ENCODE measurements at places on chromosomes 4 and X. TPM values are rescaled to one million over a fixed set of nuclear protein-coding genes. Genes with fewer than 3 reads are reported as not detected.

AKAP14 gene
- 3.3 TPM for polyA plus RNA-seq

DNA sequence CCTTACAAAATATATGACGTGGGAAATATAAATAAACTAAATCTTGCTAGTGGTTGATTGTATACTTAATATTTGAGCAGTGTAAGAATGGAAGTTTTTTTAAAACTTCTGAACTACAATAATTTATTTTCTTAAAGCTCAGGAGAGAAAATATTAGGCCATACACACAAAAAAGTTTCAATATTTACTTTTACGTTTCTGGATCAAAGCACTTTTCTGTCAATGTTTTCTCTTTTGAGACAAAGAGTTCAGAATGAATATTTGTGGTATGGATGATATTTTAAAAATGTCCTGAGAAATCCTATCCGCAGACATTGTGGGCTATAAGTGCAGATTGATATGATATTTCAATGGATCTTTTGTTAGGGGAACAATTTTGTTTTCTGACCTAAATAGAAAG is 109.9 kb downstream of the TLL1 start:
- no peak for DNase-seq

GRCh38 chr4:99382745-99383360 is 30.3 kb upstream of the ADH1C start:
- no peak for DNase-seq

EXOSC9 gene
- polyA plus RNA-seq = 34.1 TPM

DNA sequence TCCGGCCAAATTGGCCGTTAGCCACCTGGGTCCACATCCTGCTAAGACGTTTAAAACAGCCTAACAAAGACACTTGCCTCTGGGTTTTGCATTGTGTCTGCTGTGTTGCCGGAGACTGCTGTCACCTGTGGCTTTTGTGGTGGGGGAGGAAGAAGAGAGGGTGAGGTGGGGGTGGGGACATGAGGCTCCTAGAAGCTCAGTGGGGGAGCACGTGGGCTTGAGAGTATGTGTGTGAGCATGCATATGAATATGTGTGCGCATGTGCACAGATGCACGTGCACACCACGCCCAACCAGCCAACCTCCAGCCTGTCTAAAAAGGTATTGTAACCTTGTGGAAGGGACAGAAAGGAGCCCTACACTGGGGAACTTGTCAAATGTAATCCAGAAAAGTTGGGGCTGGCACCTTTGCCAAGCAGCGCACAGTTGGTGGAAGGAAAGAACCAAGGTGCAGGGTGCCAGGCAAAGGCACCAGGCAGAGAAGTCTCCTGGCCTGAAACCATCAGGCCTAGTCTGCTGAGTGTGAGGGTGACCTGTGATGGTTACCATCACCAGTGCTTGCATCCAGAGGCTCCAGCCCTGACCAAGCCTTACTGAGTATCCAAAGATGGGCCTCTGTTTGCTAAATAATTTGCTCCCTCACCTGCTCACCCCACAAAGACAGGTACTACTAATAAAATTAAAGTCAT is 10.1 kb upstream of the SASH3 start:
- DNase-seq = no peak

DNA sequence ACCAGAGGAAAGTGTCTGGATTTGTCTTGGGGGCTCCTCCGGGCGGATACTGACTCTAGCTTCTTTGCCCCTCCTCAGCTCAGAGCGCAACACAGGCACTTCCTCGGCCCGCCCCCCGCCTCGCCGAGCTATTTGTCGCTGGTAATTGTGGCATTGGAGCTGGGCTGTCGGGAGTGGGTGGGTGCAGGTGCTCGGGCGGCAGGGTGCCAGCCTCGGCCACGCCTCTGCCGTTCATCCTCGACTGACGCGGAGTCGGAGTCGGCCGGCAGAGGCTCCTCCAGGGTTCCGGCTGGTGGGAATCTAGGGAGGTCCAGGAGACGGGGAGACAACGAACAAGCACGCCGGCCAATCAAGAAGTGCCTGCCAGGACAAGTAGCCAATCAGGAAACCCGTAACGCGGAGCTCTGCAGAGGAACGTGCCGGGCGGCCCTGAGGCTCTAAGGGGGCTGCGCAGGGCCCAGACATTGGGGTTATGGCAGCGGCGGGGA is 3.9 kb upstream of the SYN1 start:
- DNase-seq = peak; percentile 96

DNA sequence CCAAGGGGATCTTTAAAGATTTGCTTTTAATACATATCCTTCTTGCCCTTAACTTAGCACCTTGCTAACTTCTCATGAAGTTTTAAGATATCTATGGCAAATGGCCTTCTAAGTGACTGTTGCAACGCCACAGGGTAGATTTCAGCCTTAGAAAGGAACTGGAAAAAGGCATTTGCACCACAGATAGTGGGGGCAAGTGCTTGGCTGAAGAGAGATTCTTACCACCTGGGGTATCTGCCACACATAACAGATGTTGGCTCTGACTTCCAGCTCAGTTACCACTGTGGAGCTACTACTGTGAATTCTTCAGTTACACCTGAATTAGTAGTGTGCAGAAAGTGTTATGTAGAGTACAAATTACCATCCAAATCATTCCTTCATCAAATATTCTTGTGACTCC is 302.6 kb downstream of the PPP3CA start:
- DNase-seq = no peak

DNA sequence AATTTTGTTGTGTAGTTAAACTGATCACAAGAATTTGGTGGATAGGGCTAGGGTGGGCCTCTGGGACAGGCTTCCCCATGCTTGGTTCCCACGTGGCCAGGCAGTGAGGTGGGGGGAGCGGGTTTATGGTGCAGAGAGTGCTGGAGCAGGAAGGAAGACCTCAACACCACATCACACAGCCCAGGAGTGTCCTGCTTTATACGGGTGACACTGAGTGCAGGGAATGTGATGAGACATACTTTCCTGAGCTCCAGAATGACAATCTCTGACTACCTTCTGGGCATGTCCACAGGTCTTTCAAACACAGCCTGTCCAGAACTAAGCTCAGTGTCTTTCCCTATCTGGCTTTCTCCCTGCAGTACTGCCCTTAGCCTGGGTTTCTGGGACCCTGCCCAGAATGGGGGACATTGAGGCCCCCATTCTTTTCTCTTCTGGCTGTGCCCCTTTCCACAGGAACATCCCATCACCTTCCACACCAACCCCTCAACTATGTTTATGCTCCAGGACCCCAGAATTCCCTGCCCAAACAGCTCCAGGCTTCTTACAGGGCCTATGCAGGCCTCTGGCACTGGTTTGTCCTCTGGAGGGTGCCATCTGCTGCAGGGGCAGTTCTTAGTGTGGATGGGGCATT is 36.5 kb upstream of the RASL11B start:
- DNase-seq = no peak

DNA sequence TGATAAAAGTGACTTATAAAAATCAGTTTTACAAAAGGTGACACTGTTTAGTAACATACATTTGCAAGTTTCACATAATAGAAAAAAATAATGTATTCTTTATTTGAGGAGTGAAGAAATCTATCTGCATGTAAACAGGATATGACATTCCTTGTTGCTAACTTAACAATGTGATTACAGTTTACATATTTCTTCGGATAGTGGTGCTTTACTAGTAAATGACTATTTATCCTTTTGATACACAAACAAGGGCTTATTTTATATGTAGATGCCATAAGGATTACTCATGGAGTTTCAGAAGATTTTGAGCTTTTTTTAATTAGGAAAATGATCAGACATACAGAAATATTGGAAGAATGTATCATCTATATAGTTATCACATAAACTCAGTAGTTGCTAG is 126.5 kb downstream of the SLIT2 start:
- no peak for DNase-seq

PCGF3 gene
- polyA plus RNA-seq = 80.2 TPM

GRCh38 chr4:784401-785331 is 41.3 kb downstream of the CPLX1 start:
- DNase-seq = no peak

PNCK gene
- polyA plus RNA-seq = 142 TPM

DNA sequence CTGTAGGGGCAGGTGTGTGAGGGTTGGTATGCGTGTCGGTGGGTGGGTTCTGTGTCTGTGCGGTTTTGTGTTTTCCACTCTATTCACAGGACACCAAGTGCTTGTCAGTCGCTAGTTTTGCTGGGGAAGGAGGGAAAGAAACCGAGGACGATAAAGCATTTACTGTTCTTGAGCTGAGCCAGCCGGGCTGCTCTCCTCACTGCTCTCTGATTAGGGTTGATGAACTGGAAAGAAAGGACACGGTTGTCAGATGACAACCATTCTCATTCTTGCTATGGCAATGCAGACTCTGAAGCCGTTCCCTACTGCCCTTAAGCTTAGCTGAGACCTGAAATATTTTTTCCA is 832 bp downstream of the EGFL6 start:
- DNase-seq = no peak

DNA sequence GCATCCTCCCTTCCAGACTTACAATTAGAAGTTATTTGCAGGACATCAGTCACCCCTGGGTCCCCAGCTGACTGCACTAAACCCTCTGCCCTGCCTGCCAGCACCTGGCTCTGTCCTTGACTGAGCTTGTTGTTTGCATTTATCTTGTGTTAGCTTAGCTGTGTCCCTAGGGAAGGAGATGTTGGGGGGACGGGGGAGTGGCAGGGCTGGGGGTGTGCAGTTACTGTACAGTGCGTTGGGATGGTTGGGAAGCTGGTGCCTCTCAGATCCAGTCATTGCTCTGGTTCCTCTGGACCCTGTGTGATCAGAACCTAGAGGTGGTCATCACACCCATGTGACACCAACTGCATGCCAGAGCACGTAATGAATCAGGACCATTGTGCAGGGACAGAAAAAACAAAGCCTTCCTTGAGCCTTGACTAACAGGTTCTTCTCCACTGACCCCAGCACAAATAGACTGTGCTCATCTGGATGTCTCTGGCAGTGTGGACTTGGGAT is 32.7 kb upstream of the PROM1 start:
- no peak for DNase-seq

CYSLTR1 gene
- polyA plus RNA-seq = 3.3 TPM

CAPN6 gene
- 6.8 TPM for polyA plus RNA-seq

GRCh38 chr4:160143574-160143973 is 1040.7 kb downstream of the RAPGEF2 start:
- DNase-seq = peak; percentile 17

DNA sequence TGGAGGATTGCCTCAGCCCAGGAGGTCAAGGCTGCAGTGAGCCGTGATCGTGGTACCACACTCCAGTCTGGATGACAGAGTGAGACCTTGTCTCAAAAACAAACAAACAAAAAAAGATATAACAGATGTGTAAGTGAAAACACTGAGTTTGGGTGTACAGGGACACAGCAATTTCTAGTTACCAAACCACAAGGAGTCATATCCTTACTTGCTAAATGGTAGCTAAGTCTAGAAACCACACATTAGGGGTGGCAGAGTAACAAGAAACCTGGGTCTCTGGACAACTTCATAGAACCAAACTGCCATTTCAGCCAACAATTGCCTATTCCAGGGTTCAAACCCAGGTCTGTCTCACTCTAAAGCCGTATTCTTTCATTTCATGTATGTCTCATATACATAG is 20.8 kb downstream of the PPEF2 start:
- no peak for DNase-seq

ANK2 gene
- polyA plus RNA-seq = 283 TPM

TMEM156 gene
- 0.83 TPM for polyA plus RNA-seq

GRCh38 chr4:158809611-158810486 is 41.0 kb downstream of the FNIP2 start:
- no peak for DNase-seq

DNA sequence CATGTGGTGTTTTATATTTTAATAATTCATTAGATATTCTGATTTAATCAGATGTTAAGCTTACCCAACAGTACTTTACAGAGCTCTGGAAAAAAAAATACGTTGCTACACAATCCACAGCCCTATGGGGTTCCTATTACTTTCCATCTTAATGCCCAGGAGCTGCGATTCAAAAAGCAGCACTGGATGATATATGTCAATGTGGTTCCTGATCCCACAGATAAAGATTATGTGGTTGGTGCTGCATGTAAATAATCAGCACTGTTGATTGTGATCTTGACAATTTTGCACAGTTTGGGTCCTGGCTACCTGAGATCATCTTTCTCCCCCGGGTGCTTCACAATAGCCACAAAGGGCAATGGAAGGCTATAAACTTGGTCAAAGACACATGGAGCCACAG is 72.7 kb upstream of the DCLK2 start:
- no peak for DNase-seq

- DNase-seq = peak; percentile 31
Observed at GRCh38 chr4:92305878-92306520, 2.2 kb downstream of the GRID2 start.
